ENCODE measurements at places on chromosomes 7 and 10.

- DNase-seq = no peak
Observed at GRCh38 chr7:130741331-130741995, 7.5 kb upstream of the KLF14 start.

DNA sequence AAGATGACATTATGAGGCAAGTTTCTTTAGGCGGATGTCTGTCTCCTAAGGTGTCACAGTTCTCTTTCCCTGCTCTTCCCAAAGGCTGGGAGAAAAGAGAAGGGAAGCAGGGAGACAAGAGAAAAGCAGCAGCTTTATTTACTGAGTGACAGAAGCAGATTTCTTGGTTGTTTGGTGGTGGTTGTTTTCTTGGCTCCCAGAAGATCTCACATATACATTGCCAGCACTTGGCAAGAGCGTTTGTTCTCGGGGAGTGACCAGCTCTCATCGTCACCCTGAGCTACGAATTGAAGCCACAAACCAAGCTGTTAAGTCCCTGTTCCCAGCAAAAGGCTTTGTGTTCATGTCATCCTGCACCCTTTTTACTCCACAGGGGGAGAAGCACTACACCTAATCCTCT lies 11.4 kb downstream of the CDHR3 start:
- no peak for DNase-seq

- no peak for DNase-seq
Observed at GRCh38 chr7:41817386-41817785, 114.5 kb upstream of the INHBA start.

- peak; percentile 62 for DNase-seq
Observed at GRCh38 chr7:159144758-159145489, at the start of gene VIPR2. Gene VIPR2, minus strand, starts transcription at chr7:159144867. Its CDS starts 96 bp downstream, at chr7:159144771.

GRCh38 chr7:83528925-83529423 lies 120.0 kb downstream of the SEMA3E start:
- DNase-seq = no peak

- no peak for DNase-seq
Observed at GRCh38 chr10:79386637-79387465, 39.6 kb downstream of the PPIF start.

DNA sequence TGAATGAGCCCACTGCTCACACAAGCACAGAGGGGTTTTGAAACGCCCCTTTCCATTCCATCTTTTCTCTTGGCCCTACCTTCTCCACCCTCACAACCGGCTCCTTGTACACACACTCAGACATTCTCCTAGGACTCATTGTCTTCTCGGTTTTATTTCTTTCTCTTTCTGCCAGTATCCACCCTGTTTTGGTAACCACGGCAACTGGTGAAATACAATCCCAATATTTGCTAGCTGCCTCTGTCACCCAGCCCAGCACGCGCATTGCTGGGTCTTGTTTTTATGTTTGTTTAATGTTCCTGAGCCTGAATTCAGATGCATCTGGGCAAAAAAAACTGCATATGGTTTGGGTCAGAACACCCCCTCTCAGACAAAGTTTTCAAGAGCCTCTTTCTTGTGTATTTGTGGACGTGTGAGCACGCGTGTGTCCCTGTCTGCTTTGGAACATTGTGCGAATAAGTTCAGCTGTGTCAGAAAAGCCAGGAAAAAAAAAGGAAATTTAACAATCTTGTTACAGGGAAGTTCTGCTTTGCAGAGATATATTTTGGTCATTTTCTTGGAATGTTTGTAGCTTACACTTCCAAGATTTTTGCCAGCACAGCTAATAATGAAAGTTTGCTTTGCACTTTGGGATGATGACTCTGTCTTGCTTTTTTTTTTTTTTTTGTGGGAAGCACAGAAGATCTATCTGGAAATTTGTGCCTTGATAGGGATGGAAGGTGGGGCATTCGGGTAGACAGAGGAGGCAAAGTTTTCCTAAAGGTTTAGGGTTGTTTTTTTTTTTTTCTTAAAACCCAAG lies 225.9 kb downstream of the TRIL start:
- DNase-seq = peak; percentile 78

GRCh38 chr7:98679741-98680140 lies 62.7 kb downstream of the NPTX2 start:
- DNase-seq = no peak

DNA sequence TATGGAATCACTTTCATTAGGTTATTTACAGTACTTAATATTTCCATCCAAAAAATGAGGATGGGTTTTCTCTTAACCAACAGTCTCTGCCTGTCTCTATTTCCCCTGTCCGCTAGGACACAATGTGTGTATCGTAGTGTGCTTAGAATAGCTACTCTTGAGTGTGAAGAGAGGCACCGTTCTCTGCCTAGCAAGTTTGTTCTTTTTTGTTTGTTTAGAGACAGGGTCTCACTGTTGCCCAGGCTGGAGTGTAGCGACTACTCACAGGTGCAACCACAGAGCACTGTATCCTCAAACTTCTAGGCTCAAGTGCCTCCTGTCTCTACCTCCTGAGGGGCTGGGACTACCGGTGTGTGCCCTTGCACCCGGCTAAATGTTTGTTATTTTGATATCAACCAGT lies 121.9 kb downstream of the ANK3 start:
- no peak for DNase-seq

GRCh38 chr7:137946011-137946410 lies 55.9 kb downstream of the CREB3L2 start:
- DNase-seq = no peak

- DNase-seq = no peak
Observed at GRCh38 chr7:117470777-117471176, 9.0 kb upstream of the CFTR start.

- DNase-seq = no peak
Observed at GRCh38 chr10:86651021-86651471, 3.3 kb upstream of the OPN4 start.

GRCh38 chr7:152577339-152577738 lies 98.6 kb downstream of the XRCC2 start:
- DNase-seq = no peak

DNA sequence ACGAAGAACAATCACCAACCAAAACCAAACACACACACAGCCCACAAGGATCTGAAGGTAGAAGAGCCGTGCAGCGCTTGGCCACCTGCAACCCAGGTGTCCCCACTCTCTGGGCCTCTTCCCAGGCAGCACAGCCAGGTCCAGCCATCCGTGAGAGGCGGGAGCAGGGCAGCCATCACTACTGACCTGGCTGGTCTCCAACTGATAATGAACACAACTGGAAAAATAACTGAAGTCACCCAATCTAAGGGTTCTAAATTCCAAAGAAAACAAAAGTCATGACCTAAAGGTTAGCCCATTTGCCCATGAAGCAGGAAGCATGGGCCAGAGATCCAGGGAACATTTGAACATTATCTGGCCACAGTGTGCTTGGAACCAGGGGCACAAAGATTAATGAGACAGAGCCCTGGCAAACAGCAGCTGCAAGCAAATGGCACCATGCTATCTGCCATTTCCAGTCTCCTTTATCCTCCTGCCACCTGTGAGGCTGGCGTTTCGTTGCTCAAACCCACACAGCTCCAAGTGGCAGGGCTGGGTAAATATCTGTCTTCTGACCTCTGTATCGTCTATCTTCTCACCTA lies 207.9 kb downstream of the TNS3 start:
- DNase-seq = no peak

DNA sequence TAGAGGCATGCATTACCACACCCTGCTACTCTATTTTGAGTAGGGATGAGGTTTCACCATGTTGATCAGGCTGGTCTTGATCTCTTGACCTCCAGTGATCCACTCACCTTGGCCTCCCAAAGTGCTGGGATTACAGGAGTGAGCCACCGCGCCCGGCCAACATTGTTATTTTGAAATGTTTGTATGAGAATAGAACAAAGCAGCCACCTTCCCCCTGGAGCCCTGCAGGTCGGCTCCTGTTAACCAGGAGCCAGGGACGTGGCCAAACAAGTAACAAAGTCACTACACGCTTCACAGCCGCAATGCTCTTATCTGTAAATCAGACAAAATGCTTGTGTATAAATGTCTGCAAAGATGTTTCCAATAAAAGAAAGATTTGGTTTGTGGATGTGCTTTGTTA lies 295.4 kb downstream of the CNTNAP2 start:
- no peak for DNase-seq

GRCh38 chr10:35124540-35124939 lies 2.1 kb upstream of the CREM start:
- DNase-seq = no peak

DNA sequence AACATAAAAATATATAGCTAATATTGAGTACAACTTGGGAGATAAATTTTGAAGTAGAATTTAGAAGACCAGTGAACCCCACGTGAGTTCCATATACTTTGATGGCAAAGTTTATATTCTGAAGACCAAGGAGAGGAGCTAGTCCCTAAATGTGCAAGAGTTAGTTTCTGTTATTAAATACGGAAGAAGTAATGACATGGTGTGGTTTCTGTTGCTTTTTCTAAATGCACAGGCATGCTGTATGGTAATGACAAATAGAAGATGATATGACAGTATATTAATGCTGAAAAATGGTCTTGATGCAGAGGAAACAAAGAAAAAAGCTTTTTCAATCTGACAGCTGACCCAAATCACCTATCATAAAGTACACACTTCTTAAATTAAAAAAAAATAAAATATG lies 101.8 kb downstream of the ST8SIA6 start:
- no peak for DNase-seq

DNA sequence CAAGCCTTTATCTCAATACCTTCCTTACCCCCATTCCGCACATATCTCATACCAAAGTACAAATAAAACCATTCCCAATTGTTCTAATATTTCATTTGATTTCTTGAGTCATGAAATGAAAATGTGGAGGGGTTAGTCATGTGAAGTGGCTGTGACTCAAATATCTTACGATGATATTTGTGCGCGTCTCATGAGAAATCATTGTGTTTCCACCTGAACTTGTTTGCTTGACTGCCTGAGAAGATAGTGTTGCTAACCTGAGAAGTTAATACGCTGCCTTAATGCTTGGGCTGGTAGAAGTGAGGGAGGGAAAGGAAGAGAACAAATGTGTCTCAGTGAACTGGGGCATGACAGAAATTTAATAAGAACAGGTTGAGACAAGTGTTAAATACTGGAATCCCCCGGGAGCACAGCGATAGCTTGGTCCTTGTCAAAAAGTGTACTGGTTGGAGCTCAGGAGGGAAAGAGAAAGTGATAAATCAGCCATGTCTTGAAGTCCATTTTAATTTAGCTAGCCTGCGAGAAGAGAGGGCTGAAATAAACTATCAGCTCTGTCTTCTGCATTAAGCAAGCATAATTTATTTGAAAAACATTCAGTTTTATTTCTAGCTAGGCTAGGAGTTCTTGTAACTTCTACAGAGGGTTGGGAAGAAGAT lies 7.2 kb upstream of the EPHA1 start:
- DNase-seq = no peak

DNA sequence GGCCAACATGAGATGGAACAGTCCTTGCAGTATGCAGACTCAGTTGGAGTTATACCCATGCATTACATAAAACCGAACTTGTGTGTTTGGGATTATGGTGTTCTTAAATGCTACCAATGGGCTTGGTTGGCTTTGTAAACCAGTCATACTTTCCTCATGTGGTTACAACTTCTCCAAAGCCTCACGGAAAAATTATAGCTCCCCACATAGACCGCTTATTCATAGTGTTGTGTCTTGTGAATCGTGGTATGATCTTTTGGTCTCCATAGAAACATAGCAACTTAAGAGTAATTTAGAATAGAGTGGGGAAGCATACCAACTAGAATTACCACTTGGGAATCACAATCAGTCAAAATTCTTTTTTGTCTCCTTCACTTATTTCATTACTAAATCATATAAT lies 112.3 kb upstream of the FZD1 start:
- no peak for DNase-seq

- no peak for DNase-seq
Observed at GRCh38 chr10:115047705-115048104, 45.5 kb upstream of the ATRNL1 start.

DNA sequence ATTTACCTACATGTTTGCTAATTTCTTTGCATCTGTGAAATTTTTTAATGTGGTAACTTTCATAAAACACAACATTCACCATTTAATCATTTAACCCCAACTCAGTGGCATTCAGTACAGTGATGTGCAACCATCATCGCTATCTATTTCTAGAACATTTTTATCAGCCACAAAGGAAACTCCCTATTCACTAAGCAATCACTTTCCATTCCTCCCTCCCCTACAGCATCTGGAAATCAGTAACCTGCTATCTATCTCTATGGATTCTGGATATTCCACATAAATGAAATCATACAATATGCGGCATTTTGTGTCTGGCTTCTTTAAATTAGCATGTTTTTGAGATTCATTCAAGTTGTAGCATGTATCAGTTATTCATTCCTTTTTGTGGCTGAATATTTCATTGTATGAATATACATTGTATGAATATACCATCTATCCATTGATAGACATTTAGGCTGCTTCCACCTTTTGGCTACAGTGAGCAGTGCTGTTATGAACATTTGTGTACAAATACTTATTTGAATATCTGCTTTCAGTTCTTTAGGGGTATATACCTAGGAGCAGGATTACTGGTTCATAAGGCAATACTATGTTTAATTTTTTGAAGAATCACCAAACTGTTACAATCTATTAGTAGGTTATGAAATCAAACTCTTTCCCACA lies 19.4 kb upstream of the BPGM start:
- DNase-seq = no peak

DNA sequence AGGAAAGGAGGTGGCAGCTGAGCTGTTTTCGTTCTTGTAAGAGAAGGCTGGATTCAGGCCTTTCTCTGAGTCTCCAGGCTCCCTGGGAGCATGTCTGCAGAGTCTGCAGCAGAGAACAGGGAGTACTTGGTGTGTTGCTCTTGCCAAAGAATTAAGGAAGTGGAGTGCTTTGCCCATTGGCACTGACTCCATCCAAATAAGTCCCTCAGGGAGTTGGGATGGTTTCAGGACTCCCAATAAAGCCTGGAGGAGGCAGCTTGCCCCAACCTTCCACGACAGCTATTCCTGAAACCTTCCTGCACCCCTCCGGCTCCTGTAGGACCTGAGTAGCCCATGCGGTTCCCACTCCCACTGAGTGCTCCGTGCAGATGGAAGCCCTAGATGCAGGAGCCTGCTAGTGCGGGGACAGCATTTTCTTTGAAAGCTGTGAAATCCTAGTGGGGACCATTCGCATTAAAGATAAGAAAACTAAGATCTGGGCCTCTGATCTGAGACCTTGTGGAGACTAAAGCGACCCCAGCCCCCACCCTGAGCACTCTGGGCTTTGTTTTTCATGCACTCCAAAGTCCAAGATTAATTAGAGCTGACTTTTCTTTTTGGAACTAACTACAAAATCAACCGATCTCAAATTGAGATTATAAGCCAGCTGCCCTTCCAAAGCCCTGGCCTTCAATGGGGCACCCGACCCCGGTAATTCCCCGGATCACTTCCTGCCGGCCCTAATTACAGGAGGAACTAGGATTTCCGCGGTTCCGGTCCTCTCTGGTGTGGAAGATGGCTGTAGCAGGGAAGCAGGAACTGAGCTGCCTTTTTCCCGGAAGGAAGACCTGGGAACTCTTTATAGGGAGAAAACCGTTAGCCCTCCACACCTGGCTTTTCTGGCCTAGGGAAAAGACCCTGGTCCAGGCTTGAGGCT lies 110.2 kb downstream of the COL13A1 start:
- DNase-seq = peak; percentile 66
